ENCODE measurements at places on chromosomes 2 and 18. TPM values are rescaled to one million over a fixed set of nuclear protein-coding genes. Genes with fewer than 3 reads are reported as not detected.

TEX44 gene
- total RNA-seq: not detected

TMEM17 gene
- 1.8 TPM for total RNA-seq

ALPI gene
- total RNA-seq: 390 TPM

DNA sequence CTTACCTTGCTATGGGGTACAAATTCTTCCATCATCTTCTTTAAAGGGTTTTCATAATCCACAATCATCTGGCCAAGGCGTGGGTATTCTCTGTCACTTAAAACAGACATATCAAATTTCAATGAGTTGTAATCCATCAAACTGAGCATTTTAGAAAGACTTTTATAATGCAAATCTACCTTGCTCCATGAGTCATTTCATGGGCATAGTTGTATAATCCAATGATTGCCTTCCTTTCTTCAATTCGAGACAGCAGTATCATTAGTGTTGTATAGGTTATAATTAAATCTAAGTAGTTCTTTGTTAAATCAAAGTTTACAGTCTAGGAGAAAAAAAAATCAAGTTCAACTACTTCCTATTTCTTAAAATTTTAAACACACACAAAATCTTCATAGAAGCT lies 36.3 kb downstream of the NCKAP1 start:
- no peak for DNase-seq

DNA sequence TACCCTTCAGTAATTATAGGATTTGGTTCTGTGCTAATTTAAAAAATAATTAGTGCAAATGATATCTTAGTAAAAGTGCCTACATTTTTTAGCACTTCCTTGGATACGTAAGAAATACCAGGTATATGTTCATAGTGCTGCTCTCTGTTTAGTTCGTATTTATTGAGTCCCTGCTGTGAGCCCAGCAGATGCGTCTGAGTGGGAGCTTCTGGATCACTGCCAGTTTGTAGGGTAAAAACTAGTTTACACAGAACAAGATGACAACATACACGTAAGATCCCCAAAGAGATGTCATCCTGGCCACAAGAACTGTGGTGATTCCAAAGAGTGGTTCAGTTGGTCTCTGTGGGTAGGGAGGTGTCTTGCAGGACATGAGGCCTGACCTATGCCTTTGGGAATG lies 103.2 kb downstream of the CTIF start:
- no peak for DNase-seq

DNA sequence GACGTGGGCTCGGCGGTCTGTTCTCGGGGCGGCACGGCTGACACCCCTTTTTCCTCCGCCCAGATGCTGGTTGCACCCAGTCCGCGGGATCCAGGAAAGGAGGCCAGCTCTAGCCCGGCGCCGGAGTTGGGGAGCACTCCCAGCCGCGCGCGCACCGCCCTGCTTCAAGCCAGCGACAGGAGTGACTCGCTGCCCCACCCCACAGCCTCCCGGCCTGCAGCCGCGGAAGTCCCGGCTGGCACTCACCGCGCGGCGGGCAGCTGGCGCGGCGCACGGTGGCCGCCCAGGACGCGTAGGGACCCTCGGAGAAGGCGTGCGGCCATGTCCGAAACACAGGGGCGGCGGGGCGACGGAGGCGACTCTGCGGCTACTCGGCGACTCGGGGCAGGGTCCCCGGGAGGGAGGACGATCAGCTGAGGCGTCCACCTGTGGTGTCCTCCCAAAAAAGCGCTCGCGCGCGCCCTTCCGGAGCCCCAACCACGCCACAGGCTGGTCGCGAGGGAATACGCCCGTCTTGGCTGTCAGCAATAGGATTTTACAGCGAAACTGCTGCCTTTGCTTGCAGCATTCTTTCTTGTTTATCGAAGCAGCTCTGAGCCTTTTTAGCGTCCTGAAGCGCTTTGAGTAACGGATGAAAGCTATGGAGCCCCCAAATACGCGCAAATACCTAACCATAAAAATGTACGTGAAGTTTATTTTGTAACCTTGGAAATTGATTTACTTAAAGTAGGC lies at the start of gene ACADL:
Gene ACADL (minus strand): TSS at position 507 of the 732 bp plus-strand sequence. CDS start 184 bp downstream, at position 323.
- peak; percentile 72 for DNase-seq

GRCh38 chr2:24771764-24772586 lies 21.2 kb downstream of the PTRHD1 start:
- no peak for DNase-seq

GRCh38 chr2:88615822-88616221 lies 11.4 kb downstream of the EIF2AK3 start:
- no peak for DNase-seq

GRCh38 chr18:50751490-50751889 lies 68.3 kb downstream of the MRO start:
- no peak for DNase-seq

DNA sequence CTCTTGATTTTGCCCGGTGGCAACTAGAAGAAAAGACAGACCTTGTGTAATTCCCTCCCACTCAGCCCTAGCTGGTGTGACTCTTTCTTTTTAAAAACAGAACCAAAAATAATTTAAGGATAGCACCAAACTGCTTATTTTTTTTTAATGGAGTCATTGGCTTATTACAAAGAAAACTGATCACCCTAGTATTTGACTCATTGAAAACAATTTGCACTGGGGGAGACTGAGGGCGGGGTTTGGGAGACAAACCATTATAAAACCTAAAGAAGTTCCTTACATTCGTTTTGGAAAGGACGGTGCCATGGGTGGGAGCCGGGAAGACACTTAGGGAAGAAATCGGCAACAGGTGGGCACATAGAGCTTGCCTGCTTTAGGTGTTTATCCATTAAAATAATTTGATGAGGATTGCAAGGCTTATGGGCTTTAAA lies 2.5 kb downstream of the PAX3 start:
- no peak for DNase-seq

- no peak for DNase-seq
Measured at GRCh38 chr2:62928015-62928414, 122.6 kb upstream of the OTX1 start.

- no peak for DNase-seq
Measured at GRCh38 chr18:41695441-41695840, 259.6 kb upstream of the PIK3C3 start.

- DNase-seq: no peak
Measured at GRCh38 chr2:85780316-85781012, 26.7 kb downstream of the ATOH8 start.

DNA sequence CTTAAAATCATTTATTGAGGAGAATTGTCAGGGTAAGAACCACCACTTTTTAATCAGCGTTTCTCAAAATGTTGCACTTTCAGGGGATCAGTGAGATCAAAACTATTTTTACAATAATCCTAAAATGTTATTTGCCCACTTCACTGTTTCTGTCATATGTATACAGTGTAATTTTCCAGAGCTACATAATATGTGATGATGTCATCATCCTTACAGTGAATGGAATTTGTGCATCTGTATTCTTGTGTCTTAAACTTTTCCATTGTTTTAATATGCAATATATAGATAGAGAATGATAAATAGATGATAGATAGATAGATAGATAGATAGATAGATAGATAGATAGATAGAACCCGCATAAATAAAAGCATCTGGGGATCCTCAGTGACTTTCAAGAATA lies 518.0 kb downstream of the ADCYAP1 start:
- no peak for DNase-seq

- DNase-seq: no peak
Measured at GRCh38 chr18:778194-778927, 33.7 kb downstream of the YES1 start.

All from Peyer's patch (tissue), 4 donors.